A673 (cell line): ENCODE measurements at places on chromosomes 7 and 10. TPM values are rescaled to one million over a fixed set of nuclear protein-coding genes. Genes with fewer than 3 reads are reported as not detected.

GRCh38 chr10:97612386-97612785 lies 20.9 kb downstream of the MORN4 start:
- DNase-seq, result peak; percentile 25

DNA sequence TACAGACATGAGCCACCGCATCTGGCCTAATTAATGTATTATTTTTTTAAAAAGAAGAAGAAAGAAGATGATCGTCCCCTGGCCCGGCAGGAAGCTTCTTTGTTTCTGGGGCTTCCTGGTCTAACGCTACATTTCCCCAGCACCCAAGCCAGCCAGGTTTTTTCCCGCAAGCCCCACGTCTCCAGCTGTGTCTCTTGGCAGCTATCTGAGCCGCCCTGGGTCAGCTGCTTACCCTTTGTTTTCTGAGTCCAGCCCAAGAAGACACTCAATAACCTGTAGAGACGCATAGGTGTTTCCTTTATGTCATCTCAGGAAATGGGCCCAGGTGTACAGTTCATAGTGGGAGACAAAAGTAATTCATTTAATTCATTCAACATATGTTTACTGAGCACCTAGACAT lies 110.2 kb downstream of the MTPAP start:
- peak; percentile 52 for DNase-seq

DNA sequence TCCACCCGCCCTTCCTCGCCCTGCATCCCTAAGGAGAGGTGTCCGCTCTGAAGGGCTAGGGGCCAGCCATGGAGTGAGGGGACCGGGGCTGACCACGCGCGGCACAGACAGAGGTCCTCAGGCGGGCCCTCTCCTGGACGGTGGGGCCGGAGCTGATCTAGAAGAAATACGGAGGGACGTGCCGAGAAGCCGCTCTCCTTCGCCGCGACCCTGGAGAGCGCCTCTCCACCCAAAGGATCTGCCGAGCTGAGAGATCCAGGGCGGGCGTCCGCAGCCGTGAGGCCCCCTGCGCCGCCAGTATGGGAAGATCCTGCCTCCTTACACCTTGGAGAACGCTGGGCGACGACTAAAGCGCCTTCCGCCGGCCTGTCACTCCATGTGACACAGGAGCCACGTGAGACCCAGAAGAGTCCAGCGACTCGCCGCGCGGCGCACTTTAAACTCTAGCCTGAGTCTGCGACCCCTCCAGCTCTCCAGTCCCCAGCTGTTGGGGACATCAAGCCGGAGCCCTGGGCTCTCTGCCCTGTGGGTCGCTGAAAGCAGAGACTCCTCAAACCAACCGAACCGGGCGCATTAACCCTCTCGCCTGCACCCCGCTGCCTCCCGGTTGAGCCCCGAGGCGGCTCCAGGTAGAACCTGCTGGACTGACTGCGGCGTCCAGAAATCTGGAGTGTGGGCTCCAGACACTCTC lies 1.5 kb upstream of the SFMBT2 start:
- no peak for DNase-seq

GRCh38 chr7:108592646-108593201 lies 23.1 kb downstream of the DNAJB9 start:
- peak; percentile 65 for DNase-seq

DNA sequence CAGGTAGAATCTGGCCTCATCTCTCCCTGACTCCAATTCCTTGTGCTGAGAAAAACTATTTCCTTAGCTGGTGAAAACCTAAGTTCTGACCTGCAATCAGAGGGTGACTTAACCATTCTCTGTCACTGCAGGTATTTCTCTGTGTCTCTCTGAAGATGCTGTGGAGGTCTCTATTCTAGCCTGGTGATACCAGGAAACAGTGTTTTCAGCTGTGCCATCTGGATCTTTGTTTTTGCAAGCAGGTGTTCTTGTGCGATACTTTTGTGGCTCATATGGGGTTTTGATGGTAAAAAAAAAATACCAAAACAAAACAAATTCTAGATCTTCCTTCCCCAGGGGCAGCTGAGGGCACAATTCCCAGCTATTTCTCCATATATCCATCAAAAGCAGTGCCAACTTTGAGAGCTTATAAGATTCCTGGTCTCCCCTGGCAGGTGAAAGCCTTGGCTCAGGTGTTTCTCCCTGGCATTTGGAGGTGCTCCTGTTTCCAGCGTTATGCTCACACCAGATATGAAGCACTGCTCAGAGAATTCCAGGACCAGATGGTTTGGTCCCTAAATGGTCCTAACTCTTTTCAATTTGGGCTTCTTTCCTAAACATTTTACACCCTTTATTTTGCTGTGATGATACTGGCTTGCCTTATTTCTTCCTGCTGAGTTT lies 9.9 kb upstream of the NPVF start:
- no peak for DNase-seq

GRCh38 chr7:120998520-120998919 lies 10.0 kb downstream of the CPED1 start:
- DNase-seq, result no peak

GRCh38 chr10:130044067-130045061 lies 66.3 kb downstream of the C10orf143 start:
- no peak for DNase-seq

DNA sequence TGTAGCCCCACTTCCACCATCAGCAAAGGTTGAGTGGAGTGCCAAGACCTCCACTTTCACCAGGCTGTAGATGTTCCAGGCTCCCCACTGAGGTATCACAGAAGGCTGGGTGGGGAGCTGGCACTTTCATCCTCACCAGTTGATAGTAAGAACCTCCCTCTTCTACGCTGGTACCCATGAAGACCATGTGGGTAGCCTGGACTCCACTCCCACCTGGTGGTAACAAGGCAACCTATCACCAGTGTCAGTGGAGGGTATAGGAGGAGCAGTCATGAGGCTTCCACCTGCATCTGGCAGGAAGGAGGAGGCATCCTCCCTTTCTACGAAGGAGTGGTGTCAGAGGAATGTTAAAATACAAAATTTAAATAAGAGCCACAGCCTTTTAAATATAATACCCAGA lies 4.4 kb downstream of the SMIM30 start:
- no peak for DNase-seq

- peak; percentile 83 for DNase-seq
Measured at GRCh38 chr10:89029785-89030437, 39.3 kb downstream of the FAS start.

DNA sequence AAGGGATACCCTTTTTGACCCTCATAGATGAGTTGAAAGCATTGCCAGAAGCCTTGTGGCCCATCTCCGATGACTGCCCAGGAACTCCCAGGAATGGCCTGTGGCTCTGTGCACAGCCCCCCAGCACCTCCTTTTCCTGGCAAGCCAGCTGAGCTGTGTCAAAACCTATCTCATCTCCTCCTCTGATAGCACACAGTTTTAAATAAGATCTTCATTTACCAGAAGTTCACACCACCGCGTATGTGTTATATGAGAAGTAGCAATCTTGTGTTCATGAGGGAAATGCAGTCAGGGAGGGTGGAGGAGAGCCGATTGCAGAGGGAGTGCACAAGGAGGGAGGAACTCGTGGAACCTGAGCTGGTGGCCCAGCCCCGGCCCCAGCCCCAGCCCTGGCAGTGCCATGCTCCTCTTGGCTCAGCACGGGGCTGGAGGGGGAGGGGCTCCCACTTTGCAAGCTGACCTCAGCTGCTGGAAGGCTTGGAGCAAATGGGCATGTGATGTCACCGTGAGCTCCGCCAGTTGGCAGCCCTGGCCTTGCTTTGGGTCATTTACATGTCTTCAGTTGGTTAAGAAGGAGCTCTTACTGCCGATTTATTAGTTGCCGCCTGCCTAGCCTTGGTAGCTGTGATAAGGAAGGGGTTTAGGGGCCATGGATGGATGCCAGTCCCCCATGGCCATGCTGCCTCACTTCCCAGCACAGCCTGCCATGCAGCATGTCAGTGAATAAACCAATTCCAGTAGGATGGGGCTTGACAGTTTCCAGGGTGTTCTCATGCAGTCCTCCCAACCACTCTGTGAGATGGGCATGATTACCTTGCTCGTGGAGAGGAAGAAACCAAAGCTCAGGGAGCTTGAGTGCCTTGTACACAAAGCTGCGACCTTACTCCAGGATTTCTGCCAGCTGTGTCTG lies 20.0 kb downstream of the UNC5B start:
- DNase-seq, result no peak

GRCh38 chr7:10940704-10941355 lies 32.8 kb upstream of the PHF14 start:
- peak; percentile 11 for DNase-seq

DNA sequence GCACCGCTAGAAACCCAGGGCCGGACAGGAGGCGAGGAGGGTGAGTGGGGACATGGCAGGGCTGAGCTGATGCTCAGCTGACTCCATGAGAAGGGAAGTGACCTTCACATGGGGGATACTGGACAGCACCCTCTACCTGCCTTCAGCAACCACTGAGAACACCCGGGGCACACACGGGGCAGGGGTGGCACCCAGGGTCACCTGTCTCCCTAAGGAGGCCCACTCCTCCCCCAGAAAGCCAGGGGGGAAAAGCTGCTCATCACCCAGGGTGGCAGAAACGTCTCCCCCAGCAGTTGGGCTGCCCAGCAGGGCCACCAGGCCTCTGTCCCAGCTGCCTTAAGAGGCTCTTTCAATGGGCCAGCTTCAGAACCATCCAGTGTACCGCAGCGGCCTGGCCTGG lies 159.7 kb downstream of the RNF216 start:
- no peak for DNase-seq

GRCh38 chr10:89160339-89160738 lies 46.8 kb downstream of the CH25H start:
- no peak for DNase-seq

DNA sequence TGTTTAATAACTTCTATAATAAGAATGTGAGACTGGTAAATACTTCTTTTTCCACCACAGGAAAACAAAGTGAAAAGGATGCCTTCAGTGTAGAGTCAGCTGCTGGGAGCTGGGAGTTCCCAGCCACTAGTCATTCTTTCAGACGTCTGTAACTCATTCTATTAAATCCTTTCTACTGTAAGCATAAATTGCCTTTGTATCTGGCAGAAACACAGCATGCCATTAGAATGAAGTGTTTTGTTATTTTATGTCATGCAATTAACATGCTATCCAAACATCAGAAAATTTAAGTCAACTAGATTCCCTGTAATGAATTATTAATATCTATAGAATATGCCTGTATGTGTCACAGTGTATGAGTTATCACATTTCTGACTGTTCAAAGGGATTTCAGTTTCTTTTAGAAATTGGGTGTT lies 14.3 kb downstream of the BPGM start:
- DNase-seq, result no peak

- no peak for DNase-seq
Measured at GRCh38 chr7:128007303-128007680, 23.9 kb downstream of the LRRC4 start.

DNA sequence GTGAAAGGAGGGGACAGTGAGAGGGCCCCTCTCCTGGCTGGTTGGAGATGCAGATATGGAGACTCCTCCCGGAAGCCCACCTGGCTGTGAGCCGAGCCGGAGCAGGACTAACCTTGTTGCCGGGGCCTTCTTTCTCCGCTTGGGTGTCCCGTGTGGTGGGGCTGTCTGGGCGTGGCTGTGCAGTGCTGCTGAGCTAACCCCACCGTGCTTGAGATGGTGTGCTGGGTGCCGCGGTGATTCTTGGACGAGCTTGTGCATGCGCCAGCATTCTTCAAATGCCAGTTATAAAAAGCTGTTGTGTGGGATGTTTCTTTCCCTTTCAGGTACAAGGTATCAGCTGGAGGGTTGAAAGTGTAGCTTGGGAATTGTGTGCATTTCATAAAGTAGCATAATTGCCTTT lies 48.8 kb downstream of the DAGLB start:
- DNase-seq, result no peak

DNA sequence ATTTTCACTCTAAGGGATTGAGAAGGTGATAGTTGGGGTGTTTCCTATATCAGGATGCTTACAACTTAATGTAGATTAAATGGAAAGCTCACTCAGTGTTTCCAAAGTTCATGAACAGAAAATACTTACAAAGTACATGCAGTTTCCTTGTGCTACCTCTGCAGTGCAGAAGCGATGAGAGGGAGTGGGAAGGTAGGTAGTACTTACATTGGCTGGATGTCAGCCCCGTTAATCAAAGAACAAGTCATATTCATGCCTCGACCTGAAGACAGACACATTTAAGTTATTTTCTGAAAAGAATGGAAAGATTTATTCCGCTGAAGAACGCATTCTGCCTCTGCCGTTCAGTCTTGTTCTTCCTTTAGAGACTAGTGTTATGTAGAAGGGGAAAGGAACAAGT lies 93.1 kb downstream of the ZMYND11 start:
- DNase-seq, result no peak

GRCh38 chr7:66146701-66147100 lies 32.1 kb downstream of the CRCP start:
- DNase-seq, result peak; percentile 27

- DNase-seq, result no peak
Measured at GRCh38 chr7:146557971-146558469, 441.4 kb downstream of the CNTNAP2 start.

- DNase-seq, result no peak
Measured at GRCh38 chr10:63766745-63767137, 245.5 kb downstream of the REEP3 start.

DNA sequence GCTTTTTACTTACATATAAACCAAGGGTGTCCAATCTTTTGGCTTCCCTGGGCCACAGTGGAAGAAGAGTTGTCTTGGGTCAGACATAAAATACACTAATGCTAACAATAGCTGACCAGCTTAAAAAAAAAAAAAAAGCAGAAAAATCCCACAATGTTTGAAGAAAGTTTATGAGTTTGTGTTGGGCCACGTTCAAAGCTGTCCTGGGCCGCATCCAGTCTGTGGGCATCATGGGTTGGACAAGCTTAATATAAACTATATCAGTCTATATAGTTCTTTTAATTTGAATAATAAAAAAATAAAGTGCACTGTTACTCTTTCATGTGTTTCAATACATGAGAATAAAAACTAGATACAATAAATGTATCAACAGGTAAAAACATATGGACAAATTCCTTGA lies 179.9 kb downstream of the DNAJC1 start:
- no peak for DNase-seq

GRCh38 chr7:143351060-143351459 lies 11.5 kb downstream of the FAM131B start:
- no peak for DNase-seq

- DNase-seq, result peak; percentile 81
Measured at GRCh38 chr7:150448789-150449147, 1.7 kb upstream of the GIMAP8 start.

MUC12 gene
- 0.67 and 0.94 TPM in 2 replicates for total RNA-seq

SSMEM1 gene
- total RNA-seq, result not detected in 2 replicates

TAF6 gene
- 97.3 and 98.8 TPM in 2 replicates for total RNA-seq

ARHGAP21 gene
- 68.6 and 76.5 TPM in 2 replicates for total RNA-seq

UNCX gene
- 1.2 and 1.9 TPM in 2 replicates for total RNA-seq

PKD2L1 gene
- not detected in 2 replicates for total RNA-seq

WDFY4 gene
- not detected in 2 replicates for total RNA-seq

CACUL1 gene
- 31.9 and 33.6 TPM in 2 replicates for total RNA-seq

GNGT1 gene
- total RNA-seq, result not detected in 2 replicates

NUDT5 gene
- 133 and 137 TPM in 2 replicates for total RNA-seq

OR2A42 gene
- 0.21 and 0.37 TPM in 2 replicates for total RNA-seq

AUTS2 gene
- 42.1 and 44.3 TPM in 2 replicates for total RNA-seq

PRPS1L1 gene
- not detected in 2 replicates for total RNA-seq
